ENCODE measurements at places on chromosomes 6 and 20.

GRCh38 chr6:43478008-43478372 lies 620 bp downstream of the TJAP1 start:
- no peak for DNase-seq

GRCh38 chr20:62678553-62678952 lies 30.1 kb upstream of the NTSR1 start:
- no peak for DNase-seq

DNA sequence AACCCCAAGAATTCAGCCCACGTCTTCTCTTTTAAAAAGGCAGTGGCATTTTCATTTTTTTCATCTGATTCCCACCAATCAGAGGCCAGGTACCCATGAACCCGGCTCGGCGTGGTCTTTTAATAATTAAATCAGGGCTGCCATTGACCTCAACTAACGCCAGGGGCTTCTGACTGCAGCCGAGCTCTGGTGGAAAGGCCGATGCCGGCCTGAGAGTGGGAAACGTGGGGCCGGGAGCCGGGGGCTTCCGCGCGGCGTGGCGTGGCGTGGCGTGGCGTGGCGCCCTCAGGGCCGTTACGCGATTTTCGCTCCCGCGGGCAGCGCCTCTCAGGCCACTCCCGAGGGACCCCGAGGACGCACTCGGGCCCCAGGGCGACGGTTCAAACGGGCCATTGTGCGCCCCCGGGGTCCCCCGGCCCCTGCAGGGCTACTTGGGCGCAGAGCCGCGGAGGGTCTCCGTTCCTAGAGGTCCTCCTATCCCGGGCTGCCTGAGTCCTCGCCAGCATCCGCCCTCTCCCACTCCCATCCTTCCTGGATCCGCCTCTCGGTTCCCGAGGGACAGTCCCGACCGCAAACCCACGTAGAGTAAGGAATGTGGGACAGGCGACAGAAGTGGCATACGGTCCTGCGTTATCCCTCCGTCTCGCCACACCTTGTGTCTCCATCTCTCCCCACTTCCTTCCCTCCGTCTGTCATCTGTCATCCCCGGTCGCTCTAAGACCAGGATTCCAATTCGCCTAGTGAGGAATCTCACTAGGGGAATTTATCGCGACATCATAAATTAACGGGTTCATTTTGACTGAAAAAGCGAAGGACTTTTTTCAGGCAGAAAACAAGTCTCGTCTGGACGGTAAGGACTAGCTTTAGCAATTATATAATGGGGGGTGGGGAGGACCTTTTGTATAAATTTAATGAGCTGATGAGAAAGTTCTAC lies 876 bp upstream of the TBPL1 start:
- DNase-seq: peak; percentile 18

- DNase-seq: no peak
Observed at GRCh38 chr6:104527761-104528415, 331.8 kb downstream of the HACE1 start.

DNA sequence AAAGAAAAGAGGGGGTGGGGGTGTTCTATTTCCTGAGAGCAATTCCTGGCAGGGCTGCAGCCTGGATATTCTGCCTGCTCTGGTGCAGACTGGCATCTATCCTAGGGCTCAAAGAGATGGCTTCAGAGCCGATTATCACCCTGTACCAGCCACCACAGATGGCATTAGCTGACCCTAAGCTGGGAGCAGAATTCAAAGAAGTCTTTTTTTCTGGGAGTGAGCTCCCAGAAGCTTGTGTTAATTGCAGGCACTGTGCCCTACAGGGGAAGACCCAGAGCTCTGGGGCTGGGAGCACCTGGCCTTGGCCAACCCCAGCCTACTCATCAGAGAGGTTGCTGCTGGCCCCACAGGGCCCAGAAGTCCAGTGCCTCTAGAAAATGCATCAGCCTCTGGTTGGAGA lies 85.9 kb downstream of the PXDC1 start:
- no peak for DNase-seq

DNA sequence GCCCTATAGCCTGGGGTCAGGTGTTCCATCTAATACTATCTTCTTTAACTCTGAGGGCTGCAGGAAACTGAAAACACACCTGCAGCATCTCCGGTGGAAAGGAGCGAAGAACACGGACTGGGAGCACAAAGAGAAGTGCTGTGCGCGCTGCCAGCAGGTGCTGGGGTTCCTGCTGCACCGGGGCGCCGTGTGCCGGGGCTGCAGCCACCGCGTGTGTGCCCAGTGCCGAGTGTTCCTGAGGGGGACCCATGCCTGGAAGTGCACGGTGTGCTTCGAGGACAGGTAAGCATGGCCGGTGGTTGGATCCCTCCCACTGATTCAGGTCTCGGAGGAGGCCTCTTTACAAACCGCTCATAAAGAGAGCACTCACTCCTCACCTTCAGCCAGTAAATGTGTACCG lies 15.5 kb downstream of the SYTL3 start:
- no peak for DNase-seq

DNA sequence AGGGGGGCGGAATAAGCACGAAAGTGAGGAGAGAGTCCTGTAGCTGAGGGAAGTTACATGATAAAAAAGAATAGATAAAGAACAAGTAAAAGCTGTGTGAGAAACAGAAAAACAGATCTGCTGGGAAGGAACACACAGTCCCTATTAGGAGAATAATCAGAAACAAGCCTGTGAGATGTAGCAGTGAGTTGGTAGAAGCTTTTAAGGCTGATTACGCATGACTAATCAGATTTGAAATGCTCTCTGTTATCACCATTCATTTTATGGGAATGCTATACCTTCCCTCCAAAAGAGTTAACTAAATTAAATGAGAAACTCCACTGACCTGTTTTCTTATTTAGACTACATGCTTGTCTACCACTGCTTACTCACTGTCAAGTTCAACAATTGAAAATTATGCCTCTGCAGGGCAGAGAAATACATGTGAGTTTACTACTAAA lies 15.8 kb downstream of the REPS1 start:
- DNase-seq: no peak

DNA sequence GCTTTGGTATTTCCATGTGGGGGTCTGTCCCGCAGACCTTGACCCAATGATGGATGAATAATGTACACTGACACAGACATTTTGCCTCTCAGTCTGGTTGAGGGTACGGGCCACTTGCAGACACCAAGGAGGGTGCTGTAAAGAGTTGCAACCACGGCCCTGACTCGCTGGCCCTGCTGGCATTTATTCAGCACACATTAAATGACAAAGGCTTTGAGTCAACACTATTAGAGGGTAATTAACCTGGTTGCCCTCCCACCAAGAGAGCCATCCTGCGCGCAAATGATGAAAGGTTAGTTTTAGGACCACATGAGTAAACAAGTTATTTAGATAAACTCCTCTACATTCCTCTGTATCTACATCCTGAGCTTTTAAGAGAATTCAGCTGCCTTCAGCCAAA lies 308.9 kb upstream of the MMS22L start:
- DNase-seq: no peak

GRCh38 chr6:33719326-33719987 lies 8.0 kb upstream of the UQCC2 start:
- peak; percentile 73 for DNase-seq

- no peak for DNase-seq
Observed at GRCh38 chr6:116073765-116074440, 13.2 kb upstream of the FRK start.

GRCh38 chr6:136764517-136764993 lies 27.7 kb downstream of the MAP3K5 start:
- no peak for DNase-seq

- no peak for DNase-seq
Observed at GRCh38 chr20:45629496-45630100, at the start of gene WFDC10A. Gene WFDC10A (plus strand): TSS chr20:45629739. CDS start chr20:45629814, 75 bp downstream.

GRCh38 chr20:52268184-52268749 lies 76.7 kb upstream of the ZFP64 start:
- DNase-seq: no peak

DNA sequence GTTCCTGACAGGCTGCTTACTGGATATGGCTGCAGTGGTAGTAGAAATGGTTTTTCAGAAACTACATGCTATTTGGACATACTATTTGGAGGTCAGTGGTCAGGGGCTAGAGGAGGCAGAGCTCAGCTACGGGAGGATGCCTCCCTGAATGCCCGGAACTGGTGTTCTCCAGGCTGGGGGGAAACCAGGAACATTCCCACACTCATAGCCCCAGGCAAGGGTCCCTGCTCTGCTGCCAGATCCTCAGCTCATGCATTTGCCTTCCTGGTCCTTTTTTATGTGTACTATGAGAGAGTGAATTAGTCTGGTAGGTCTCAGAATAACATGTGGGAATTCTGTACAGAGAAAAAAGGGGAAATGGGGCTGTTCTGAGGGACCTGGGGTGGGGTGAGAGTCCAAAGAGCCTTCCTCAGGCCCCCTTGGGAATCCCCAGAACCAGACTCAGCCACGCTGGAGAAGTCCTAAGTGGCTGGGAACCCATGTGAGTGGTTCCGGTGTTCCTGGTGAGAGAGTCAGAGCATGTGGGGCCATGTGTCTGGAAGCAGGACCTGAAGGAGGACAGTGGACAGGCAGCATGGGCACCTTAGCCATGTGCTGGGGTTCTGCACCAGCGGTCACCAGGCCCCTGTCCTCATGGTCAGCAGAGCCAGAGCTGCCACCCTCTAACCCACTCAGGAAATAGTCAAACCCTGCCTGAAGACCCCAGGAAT lies 58.0 kb upstream of the MYL9 start:
- no peak for DNase-seq

- DNase-seq: no peak
Observed at GRCh38 chr6:24344976-24345375, 12.9 kb downstream of the DCDC2 start.

DNA sequence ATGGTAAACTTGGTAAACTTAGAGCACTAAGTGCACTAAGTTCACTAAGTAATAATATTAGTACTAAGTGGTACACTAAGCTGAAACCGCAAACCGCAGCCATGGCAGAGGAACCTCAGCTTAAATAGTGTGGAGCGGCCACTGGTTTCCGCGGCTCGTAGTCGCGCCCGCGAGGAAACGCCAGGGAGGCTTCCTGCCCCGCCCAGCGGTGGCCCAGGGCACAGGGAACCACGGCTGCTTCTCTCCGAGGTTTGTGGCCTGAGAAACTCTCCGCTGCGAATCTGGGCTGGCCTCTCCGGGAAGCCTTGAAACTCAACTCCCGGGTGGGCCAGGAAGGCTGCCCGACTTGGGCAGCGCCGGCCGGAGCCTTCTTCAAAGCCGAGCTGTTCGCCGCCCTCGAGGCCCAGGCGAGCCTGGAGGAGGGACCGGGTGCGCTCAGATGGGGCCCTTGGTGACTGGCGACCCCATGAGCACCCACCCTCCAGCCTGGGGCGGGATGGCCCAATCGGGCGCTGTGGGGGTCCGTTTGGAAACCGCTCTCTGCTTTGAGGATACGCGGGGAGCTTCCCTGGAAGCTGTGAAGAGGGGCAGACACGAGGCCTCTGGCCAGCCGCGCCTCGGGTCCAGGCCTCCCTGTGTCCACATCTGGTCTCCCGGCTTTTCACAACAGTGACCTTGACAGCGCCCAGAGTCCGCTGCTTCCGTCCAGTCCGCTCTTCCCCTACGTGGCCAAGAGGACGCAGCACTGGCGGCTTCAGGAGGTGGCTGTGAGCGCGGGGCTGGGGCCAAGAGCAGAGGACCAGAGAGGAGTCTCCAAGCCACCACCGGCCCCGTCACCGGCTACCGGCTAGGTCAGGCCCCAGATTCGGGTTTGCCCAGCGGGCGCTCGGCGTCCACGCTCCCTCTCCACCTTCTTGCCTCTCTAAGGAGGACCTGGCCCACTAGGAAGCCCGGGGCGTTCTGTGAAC lies 25.4 kb upstream of the HLA-E start:
- no peak for DNase-seq

DNA sequence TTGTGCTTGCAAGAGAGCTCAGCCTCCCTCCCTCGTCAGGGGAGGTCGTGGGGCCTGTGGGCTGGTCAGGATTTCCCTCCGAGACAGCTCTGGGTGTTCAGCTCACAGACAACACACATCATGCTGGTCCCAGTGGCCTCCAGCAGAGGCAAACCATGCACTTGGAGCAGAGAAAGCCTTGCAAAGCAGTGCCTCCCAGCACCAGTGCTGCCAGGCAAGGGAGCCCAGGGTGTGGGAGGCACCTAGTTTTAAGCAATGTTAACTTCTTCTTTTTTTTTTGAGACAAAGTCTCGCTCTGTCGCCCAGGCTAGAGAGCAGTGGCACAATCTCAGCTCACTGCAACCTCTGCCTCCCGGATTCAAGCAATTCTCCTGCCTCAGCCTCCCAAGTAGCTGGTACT lies 34.0 kb upstream of the INSM1 start:
- no peak for DNase-seq

GRCh38 chr6:107731422-107732319 lies 92.4 kb downstream of the SCML4 start:
- DNase-seq: no peak

GRCh38 chr6:159080217-159080976 lies 35.6 kb upstream of the TAGAP start:
- DNase-seq: no peak

DNA sequence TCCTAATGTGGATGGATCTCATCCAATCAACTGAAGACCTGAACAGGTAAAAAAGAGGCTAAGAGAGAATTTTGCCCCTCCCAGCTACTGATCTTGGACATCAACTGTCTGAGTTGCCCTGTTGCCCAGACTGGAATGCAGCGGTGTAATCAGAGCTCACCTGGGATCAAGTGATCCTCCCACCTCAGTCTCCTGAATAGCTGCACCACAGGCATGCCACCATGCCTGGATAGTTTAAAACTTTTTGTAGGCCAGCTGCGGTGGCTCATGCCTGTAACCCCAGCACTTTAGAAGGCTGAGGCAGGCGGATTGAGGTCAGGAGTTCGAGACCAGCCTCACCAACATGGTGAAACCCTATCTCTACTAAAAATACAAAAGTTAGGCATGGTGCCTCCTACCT lies 34.9 kb upstream of the GCNT2 start:
- no peak for DNase-seq

GRCh38 chr6:30759575-30760239 lies 15.4 kb upstream of the IER3 start:
- DNase-seq: no peak

GRCh38 chr6:118135371-118135770 lies 228.3 kb downstream of the SLC35F1 start:
- DNase-seq: no peak

GRCh38 chr6:135170238-135170637 lies 10.9 kb upstream of the MYB start:
- no peak for DNase-seq

GRCh38 chr6:6680526-6680925 lies 92.0 kb downstream of the LY86 start:
- no peak for DNase-seq

- no peak for DNase-seq
Observed at GRCh38 chr20:60313191-60313590, 355.0 kb downstream of the CDH26 start.

DNA sequence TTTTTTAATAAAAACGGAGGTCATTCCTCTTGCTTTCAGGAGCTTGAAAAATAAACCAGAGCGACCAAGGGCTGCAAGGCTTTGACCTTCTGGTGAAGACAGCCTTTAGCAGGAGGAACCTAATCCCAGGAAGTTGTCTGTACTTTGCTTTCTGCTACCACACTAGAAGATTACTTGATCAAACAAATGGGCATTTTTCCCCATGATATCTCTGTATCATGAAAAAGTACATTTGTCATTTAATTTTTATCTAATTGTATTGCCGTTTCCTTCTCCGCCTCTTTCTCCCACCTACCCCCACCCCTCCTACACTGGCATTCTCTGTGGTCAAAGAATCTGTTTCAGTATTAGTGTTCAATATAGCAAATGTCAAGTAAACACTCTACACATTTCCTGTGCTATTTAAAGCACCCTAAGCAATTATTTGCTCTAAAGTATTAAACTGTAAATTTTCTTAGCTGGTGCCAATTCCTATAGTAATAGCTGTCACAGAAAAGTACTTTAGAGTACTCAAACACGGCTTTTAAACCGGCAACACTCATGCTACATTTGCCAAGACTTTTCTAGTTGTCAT lies 29.7 kb downstream of the ATXN1 start:
- no peak for DNase-seq

GRCh38 chr6:5082487-5083306 lies 2.4 kb upstream of the PPP1R3G start:
- no peak for DNase-seq

GRCh38 chr20:50569864-50570836 lies 60.0 kb downstream of the PTPN1 start:
- no peak for DNase-seq
